ENCODE measurements at places on chromosomes 1 and 21.

- no peak for DNase-seq
These were observed 1140.2 kb downstream of the NCAM2 start for GRCh38 chr21:22138297-22139016.

GRCh38 chr1:19130468-19130867, 79.6 kb downstream of the UBR4 start:
- no peak for DNase-seq

- DNase-seq: no peak
These were observed 23.6 kb downstream of the KCND3 start for GRCh38 chr1:111965781-111966443.

- no peak for DNase-seq
These were observed 124.7 kb downstream of the POU2F1 start for GRCh38 chr1:167345386-167345733.

DNA sequence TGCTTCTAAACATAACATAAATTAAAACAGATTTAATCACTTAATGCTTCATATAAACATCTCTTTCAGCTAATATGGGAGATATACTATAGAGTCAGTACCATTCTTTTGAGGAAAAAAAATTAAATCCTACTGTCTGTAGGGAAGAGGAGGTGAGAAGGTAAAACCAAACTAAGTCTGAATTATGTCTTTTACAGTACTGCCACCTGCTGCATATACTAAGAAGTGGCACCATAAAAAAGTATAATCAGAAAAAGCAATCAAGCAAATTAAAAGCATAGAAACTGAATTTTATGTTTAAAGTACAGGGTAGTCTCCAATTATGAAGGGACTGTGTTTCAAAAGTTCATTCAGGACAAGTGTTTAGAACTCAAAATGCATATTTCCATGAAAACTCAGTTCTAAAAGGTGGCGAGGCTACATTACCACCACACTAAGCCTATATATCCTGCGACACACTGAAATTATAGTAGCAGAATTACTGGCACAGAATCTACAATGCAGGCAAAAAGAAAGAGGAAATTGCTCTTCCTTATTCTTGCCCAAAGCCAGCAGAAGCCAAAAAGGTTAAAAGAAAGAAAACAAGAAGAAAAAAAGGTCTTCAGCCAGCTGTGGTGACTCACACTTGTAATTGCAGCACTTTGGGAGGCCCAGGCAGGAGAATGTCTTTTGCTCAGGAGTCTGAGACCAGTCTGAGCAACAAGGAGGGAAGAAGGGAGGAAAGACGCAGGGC, 9.0 kb downstream of the NSL1 start:
- no peak for DNase-seq

- peak; percentile 17 for DNase-seq
These were observed 1.8 kb upstream of the PTTG1IP start for GRCh38 chr21:44875316-44875700.

GRCh38 chr21:35048183-35048601, 910 bp downstream of the RUNX1 start:
- no peak for DNase-seq

DNA sequence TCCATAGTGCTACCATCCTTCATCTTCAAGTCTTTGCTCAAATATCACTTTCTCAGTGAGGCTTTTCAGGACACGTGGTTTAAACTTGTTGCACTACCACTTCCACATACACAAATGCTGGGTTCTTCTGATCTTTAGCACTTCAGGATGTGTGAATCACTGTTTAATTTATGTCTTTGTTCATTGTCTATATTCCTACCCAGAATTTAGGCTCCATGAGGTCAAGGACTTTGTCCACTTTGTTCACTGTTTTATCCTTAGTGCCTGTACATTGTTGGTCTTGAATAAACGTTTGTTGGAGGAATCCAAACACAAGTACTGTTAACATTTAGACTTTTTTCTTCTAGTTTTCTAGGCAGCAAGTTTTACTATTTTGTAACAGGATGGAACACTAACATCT, 42.6 kb upstream of the RALGPS2 start:
- DNase-seq: no peak

DNA sequence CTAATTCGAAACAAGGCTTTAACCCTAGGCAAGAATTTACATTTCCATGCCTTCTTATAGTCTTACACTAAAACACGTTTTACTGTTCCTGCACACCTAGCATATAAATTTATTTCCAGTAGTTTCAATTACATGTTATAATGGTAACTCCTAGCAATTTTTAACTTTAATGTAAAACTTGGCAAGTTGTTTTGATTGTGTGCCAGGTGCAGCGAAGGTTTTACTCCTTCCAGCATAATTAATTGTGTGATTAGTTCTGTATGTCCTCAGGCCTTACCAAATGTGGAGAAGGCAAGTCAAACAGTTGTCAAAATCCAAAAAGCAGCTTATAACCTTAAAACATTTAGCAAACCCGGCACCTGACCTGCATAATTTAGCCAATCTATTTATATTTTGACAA, 114.8 kb downstream of the KCNK1 start:
- DNase-seq: no peak

GRCh38 chr21:45586289-45586858, 44.1 kb upstream of the SLC19A1 start:
- DNase-seq: no peak

GRCh38 chr1:169680377-169681019, 30.9 kb downstream of the SELL start:
- no peak for DNase-seq

DNA sequence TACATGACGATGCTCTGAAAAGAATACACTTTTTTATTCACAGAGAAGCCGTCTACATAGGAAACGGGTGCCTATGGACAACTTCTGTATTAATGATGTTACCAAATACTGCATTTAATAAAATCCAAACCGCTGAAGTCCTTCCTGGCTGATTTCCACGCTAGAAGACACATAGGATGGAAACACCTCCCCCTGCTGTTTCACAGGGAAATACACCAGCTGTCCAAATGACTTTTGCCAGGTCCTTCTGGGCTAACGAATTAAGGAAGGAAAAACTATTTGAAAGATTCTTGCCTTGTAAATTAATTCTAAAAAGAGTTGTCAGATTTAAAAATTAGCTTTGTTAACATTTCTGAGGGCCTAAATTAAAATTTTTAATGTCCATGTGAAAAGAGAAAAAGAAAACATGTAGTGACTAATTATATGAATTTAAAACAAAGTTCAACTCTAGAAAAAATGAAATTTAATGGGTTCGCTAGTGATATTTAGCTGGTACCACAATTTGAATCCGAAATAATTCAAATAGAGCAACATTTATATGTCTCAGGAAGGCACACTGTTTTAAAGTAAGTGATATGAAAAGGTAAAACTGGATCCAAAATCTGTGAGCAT, 146.0 kb downstream of the RERE start:
- no peak for DNase-seq

DNA sequence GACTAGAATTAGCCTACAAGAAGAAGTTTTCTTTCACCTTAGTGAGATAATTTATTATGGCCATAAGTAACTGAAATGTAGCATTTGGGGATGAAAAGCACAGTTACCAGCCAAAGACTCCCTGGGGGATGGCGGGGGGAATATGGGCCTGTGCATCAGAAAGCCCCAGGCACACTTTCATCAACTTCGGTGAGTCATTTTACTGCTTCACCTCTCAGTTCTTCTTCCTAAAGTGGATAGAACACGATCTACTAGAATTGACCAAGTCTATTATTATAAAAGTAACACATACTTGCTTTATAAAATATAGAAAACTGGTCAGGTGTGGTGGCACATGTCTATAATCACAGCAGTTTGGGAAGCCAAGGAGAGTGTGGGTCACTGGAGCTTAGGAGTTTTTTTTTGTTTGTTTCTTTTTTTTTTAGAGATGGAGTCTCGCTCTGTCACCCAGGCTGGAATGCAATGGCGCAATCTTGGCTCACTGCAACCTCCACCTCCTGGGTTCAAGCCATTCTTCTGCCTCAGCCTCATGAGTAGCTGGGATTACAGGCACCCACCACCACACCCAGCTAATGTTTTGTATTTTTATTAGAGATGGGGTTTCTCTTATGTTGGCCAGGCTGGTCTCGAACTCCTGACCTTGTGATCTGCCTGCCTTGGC, 141.8 kb downstream of the ZZZ3 start:
- no peak for DNase-seq

DNA sequence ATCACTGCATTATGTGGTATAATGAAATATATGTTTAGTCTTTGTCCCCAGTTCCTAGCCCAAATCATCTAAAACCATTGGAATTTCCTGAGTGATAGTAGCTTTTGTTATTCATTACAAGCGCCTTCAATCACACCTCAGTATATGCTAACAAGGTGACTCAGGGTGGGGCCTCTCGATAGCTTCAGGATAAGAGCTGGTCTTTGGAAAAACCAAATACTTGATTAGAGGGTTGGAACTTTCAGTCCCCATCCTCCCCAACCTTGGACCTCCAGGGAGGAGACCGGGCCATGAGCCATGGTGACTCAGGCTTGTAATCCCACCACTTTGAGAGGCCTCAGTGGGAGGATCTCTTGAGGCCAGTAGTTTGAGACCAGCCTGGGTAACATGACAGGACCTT, 5.1 kb upstream of the BRDT start:
- DNase-seq: no peak

- DNase-seq: no peak
These were observed 135.0 kb downstream of the ATP5PO start for GRCh38 chr21:33780631-33781030.

- no peak for DNase-seq
These were observed 466 bp downstream of the VPS26C start for GRCh38 chr21:37266515-37267221.

GRCh38 chr1:171048014-171048413, 42.7 kb upstream of the FMO3 start:
- DNase-seq: no peak

DNA sequence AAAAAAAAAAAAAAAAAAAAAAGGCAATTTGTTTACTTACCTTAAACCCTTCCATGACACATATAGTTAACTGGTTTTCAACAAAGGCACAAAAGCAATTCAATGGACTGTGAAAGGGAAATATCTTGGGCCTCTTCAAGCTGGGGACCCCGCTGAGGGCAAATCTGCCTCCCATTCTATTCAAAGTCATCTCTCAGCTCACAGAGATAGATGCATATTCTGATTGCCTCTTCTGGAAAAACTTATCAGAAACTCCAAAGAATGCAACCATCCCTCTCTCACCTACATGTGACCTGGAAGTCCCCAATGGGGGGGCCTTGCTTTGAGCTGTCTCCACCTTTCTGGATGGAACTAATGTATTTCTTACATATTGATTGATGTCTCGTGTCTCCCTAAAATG, 12.1 kb upstream of the SYNJ1 start:
- DNase-seq: no peak

- DNase-seq: no peak
These were observed 23.6 kb downstream of the TMEM201 start for GRCh38 chr1:9612162-9612845.

DNA sequence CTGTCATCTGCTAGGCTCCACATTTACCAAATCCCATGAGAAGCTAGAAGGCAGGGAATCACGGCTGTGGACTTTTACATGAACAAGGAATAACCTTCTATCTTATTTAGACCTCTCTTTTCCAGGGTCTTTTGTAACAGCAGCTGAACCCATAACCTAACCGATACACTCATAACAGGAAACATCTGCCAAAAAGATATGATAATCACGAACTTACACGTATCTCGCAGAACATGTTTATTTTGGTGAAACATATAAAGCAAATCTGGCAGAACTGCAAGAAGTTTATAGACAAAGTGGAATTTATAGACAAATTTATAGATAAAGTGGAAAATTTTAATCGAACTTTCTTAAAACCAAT, 20.4 kb downstream of the TINAGL1 start:
- no peak for DNase-seq
